Activated T-cell treated with anti-CD3 and anti-CD28 coated beads for 1 hour (primary cell): ENCODE measurements at places on chromosomes 6 and 20.

GRCh38 chr6:35141007-35141655, at the start of gene TCP11:
Gene TCP11 (minus strand): TSS chr6:35141339. CDS start chr6:35140870, 469 bp downstream.
- peak; percentile 16 for DNase-seq

- no peak for DNase-seq
These were observed 754 bp downstream of the TNF start for GRCh38 chr6:31575952-31576685.

DNA sequence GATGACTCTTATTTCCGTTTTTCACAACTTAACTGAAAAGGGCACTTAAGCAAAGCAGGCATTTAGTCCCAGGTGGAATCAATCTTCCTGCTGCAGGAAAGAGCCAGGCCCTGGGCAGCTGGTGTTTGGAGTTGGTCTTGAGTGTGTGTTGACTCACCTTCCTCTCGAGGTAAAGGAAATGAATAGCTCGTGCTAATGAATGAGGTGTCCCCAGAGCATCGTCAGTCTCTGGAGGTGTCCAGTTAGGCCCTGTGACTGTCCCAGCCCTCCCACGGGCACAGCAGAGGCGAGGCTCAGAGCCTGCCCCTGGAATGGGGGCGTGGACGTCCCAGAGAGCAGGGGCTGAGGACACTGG, 277.7 kb downstream of the NRN1 start:
- DNase-seq: no peak

- DNase-seq: no peak
These were observed 755.2 kb downstream of the C6orf118 start for GRCh38 chr6:164554226-164554625.

DNA sequence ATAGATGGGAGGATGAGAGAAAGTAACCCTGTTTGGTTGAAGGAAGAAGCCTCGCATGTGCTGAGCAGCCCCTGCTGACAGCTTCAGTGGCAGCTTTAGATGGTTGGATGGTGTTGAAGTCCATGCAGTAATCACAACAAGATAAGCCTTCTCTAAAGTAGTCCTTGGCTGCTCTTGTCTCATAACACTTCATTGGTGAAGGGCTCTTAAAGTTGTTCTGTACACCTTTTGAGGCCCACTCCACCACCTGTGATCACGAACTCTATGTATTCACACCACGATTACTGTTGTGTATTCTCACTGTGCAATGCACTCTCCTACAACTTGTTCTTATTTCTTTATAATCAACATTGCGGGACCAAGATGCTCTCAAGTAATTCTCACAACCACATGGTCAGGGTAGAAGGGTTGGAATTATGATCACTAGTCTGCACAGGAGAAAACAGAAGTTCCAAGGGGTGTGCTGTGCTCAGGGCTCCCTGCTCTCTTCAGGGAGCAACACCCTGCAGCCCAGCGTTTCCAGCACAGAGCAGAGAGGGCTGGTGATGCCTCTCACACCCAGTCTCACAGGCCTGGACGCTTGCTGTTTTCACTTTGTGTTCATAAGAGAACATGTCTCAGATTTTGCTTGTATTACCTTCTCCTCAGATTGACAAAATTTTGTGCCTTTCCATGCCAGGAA, 294.4 kb downstream of the SMOC2 start:
- DNase-seq: no peak

GRCh38 chr6:151690768-151691562, 116.5 kb upstream of the ESR1 start:
- no peak for DNase-seq

DNA sequence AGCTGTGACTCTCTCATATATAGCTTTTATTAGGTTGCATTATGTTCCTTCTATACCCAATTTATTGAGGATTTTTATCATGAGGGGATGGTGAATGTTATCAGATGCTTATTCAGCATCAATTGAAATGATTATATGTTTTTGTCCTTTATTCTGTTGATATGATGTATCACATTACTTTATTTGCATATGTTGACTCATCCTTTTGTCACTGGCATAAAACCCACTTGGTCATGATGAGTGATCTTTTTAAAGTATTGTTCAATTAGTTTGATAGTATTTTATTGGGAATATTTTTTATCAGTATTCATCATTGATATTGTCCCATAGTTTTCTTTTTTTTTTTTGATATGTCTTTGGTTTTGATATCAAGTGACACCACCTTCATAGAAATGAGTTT, 529.9 kb downstream of the MMUT start:
- no peak for DNase-seq

- no peak for DNase-seq
These were observed 246.8 kb upstream of the EXOC2 start for GRCh38 chr6:939526-940252.

DNA sequence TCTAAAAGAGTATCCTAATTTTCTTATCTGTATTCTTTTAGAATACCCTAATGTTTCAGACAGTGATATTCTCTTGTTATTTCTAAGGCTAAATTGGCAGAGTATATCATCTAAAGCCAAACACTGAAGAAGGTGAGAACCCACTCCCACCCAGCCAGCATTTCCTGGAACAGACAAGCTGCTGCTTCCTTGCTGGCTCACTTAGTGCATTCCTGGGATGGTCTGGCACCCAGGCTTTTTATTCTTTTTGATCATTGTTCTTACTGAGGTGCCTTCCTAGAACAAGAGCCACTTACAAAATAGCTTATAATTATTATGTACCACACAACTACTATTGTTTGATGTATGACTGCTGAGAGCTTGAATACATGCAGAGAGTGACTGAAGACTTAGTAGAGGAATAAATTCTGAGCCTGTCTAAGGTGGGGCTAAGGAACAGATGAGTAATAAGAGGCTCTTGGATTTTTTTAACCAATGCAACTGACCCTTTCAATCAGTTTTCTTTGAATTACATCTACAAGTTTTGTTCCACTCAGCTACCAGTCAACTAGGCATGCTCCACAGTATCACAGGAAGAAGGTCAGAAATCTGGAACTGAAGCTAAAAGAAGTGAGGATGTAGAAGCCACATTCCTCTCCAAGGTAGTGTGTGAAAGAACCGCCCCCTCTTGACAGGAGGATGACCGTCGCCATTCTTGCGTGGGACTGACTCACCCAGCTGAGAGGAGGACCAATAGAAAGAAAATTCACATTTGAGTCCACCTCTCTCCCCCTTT, 30.1 kb downstream of the PRPH2 start:
- no peak for DNase-seq

DNA sequence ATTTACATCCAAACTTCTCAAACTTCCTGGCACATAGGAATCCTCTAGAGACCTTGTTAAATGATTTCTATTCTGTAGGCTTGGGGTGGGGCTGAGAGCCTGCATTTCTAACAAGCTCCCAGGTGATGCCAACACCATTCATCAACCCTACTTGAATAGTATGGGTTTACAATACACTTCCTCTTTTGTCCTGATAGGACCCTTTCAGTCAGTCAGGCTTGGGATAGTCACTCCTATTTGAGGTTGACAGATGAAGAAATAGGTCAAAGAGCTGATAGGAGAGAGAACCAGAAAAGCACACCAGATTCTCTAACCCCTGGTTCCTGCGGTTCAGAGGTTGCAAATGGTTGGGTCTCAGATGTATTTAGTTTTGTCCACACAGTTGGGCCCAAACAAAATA, 273.4 kb downstream of the TSHZ2 start:
- DNase-seq: no peak

- no peak for DNase-seq
These were observed 584 bp downstream of the VPS52 start for GRCh38 chr6:33271117-33271467.

- DNase-seq: no peak
These were observed 24.7 kb downstream of the GJA1 start for GRCh38 chr6:121460170-121460569.

GRCh38 chr6:106659859-106660258, 30.5 kb downstream of the QRSL1 start:
- DNase-seq: no peak

- DNase-seq: no peak
These were observed 100.8 kb downstream of the TNFAIP3 start for GRCh38 chr6:137967689-137968454.

DNA sequence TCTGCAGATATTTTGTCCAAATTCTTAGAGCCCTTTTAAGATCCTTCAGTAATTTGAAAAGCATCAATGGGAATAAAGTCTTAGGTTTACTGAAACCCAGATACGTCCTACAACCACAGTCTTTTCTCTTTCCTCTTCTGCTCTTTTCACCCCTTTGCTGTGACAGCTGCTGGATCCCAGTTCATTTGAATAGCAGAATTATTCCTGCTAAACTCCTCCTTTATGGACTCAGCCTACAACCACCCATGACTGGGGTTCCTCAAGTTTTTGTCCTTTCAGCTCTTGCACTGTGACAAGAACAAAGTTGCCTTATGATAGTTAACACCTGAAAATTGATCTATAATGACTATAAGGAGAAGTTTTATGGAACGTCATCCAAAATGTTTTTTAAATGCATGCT, 237.5 kb downstream of the EYA4 start:
- no peak for DNase-seq

DNA sequence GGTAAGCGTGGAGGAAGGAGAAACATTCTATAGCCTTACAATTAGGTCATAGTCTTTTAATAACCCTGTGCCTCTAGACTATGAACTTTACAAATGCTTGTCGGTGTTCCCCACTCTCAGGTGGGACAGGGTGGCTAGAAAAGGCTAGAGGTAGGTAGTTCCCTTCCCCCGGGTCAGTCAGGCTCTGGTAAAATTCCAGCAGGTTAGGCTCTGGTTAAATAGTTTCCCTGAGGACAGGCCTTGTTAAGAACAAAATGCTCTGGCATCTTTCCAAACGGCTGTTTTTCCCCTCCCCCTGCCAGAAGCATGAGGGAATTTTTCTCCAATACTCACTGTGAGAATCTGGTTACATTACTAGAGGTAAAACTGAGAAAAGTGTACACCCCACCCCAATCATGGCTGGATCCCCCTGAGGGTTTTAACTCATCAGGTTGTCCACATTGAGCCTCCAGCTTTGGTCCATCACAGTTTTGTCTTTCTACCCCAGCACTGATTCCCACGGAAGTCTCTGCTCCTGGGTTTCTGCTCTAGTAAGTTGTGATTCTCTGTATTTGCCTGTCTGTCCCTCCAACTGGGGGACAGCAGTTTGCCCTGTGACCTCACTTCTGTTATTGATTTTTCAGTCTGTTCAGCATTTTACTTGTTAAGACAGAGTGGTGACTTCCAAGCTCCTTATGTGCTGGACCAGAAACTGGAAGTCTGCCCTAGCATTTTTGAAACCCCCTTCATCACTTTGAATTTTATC, 84.7 kb upstream of the ADGRF1 start:
- DNase-seq: no peak

DNA sequence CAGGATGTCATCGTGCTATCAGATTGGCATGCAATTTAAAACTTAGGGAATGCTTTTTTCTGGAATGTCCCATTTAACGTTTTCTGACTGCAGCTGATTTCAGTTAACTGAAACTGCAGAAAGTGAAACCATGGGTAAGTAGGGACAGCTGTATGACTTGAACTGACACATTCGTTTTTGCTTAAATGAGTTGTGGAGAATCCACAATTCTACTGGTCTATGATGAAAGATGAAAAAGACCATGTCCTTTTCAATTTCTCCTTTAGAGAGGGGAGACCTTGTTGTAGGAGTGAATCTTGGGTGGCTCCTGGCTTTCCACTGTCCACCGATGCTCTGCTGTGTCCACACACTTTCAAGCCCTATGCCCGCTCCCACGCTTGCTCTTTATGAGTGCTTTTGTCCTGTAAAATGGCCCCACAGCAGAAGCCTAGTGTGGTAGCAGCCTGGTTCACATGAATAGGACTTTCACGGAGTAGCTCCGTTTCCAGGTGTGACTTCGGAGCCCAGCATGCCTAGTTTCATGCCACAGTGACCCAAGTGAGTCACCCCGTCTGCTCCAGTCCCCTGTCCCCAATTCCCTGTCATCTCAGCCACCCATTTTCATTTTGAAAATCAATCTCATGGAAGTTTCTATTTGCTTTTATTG, 21.9 kb downstream of the DYNLT1 start:
- DNase-seq: no peak

DNA sequence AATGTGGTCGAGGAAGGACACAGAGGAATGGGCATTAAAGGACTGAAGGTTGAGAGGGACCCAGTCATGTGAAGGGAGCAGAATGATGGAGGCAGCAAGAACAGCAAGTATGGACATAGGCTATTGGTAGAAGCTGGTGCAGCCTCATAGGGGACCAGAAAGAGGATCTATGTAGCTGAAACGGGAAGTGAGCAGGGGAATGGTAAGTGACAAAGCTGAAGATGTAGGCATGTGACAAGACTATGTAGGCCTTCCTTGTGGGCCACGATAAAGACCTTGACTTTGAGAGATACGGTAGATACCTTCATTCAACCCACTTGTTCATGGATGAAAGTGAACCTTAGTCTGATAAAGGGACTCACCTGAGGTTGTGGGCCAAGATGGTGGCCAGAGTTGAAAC, 3.5 kb downstream of the CTNNBL1 start:
- DNase-seq: no peak

GRCh38 chr20:37901654-37902503, 1.0 kb upstream of the VSTM2L start:
- DNase-seq: no peak

GRCh38 chr6:65761890-65762289, 54.9 kb upstream of the EYS start:
- no peak for DNase-seq

DNA sequence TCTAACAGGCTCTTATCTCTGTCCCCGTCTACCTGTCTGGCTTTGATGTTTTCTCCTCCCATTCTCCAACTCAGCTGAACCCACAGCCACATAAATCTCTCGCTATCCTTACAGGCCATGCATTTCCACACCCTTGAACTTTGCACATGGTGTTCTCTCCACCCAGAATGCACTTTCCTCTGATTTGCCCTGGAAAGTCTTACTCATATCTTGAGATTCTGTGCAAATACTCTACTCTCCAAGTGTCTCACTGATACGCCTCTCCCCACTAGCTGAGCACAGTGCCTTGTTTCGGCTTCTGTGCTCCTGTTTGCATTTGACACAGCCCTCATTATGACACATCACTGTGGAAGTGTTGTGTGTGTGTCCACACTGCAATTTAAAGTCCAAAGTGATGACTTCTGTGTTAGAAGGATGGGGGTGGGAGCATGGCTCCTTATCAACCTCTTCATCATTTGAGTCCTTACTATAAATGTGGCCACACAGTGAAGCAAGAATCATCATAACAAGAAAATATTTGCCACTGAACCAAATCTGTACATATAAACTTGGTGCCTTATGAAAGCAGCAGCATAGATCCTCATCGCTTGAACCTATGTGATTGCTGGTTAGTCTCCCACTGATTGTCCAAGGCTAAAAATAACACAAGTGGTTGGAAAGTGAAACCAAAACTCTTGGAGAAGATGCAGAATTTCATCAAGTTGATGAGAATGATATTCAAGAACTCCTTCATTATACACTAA, 5.5 kb upstream of the PRELID3B start:
- no peak for DNase-seq

DNA sequence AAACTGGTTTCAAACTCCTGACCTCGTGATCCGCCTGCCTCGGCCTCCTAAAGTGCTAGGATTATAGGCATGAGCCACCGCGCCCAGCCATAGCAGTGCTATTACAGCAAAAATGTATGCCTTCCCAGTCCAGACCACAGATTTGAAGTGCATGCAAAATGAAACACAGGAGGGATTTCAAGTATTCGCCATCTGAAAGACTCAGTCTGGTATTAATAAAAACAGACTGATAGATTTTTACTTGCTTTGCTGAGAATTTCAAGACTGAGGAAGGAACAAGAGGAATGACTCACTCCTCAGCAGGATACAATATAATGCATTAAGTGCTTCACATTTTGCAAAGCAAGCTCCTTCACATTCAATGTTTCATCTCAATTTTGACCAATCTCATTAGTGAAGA, 134.9 kb downstream of the TMEM200A start:
- DNase-seq: no peak

GRCh38 chr20:58131151-58131550, 97.3 kb downstream of the ANKRD60 start:
- no peak for DNase-seq

GRCh38 chr6:89708316-89708715, 69.8 kb upstream of the LYRM2 start:
- no peak for DNase-seq
